RCC 7860 (cell line): ENCODE measurements at places on chromosomes 2 and 18.

- no peak for DNase-seq
These were observed 227.9 kb downstream of the CDH2 start for GRCh38 chr18:27948986-27949385.

DNA sequence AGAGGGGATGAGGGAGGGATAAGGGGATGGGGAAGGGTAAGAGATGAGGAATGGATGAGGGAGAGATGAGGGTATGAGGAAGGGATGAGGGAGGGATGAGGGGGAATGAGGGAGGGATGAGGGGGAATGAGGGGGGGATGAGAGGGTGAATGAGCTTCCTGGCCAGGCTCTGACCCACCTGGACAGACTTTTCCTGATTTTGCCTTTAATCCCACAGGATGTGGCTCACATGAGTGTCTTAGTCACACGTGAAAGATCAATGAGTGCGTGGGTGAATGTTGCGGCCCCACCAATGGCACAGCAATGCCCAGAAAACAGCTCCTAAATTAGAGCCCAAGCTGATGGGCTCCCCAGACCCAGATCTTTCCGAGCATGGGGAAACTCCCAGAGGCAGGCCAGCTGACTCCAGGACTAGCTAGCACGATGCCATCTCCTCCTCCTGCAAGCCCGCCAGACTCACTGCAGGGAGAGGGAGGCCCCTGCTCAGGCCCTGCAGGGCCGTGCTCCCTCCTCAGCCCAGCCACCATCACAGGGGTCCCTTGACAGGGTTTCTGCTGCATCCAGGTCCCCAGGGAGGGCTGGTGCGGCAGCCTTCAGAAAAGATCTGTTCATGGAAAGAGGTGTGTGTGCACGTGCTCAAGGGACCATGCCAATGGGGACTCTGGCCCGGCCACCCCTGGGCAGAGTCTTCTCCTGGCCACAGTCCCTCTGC is 41.4 kb downstream of the AQP12A start:
- DNase-seq: no peak

DNA sequence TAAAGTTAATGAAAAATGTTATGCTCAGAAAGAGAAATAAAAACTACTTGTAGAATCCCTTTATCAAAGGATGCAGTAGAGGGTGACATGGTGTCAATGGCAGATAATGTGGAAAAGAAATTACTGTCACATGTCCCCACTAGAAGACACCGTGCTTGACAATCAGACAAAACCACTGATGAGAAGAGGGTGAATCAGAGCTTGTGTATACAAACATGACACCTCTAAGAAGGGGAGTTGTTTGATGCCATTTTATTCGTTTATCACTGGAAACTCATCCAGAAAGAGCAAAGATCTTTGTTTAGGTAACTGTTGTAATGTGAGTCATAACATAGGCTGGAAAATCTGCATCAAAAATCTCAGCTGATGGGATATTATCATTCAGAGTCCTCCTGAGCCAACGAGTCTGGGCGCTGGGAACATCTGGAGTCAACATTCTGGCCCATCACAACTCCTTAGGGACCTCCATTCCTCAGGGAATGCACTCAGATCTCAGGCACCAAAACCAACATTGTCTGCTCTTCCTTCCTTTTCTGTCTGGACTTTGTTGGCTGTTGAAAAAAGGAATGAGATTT is 49.5 kb upstream of the RAB12 start:
- DNase-seq: no peak

DNA sequence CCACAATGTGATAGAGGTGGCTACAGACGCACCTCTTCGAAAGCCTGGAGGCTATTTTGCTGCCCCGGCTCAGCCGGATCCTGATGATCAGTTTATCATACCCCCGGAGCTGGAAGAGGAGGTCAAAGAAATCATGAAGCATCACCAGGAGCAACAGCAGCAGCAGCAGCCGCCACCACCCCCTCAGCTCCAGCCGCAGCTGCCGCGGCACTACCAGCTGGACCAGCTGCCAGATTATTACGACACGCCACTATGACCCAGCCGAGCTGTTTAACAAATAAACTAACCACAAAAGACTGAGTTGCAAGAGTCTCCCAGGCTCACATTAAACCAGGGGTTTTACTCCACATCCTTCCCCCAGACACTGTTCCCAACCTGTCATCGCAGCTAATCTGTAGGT is 263.8 kb downstream of the PHLPP1 start:
- DNase-seq: no peak
